Coronary artery (tissue), 2 donors: ENCODE measurements at places on chromosomes 7 and 10.
A peak's percentile ranks its signal among the peaks of the same experiment; 100 is the strongest.

GRCh38 chr7:43872406-43873110 lies 3.2 kb upstream of the MRPS24 start:
- peak; percentile 83 for DNase-seq

GRCh38 chr10:5761220-5761619 lies 52.0 kb downstream of the GDI2 start:
- DNase-seq: no peak

- no peak for DNase-seq
Measured at GRCh38 chr10:85986777-85987176, 379.8 kb downstream of the GRID1 start.

DNA sequence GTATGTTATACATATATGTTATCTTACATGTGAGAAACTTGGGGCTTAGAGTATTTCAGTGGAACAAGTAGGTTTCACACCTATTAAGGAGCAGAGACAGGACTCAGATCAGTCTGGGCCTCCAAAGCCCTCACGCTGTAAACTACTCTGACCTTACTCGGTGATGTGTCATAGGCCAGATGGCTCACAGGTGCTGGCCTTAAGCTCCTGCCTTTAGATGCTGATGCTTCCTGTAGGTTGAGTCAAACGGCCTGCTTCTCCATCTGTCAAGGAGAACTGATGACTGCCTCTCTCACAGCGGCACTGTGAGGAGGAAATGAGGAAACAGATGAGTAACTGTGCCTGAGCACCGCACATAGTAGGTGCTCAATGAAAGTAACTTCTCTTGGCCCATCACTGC lies 312.6 kb upstream of the COBL start:
- no peak for DNase-seq

DNA sequence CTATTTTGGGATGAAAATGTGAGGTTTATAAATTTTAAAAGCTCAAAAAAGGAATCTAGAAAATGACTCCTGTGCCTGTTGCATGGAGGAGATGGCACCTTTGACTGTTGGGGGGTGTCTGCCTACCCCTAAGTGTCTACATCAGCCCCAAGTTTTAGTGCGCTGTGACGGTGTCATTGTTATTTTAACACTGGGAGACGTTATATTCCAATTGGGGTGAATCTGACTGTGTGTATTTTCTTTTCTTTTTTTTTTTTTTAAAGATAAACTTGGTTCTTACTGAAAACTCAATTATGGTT lies 517 bp downstream of the SRGN start:
- DNase-seq: no peak

- no peak for DNase-seq
Measured at GRCh38 chr7:68529221-68529620, 1069.1 kb upstream of the AUTS2 start.

GRCh38 chr7:25087855-25088254 lies 37.2 kb downstream of the CYCS start:
- DNase-seq: no peak

GRCh38 chr7:54904986-54905385 lies 113.8 kb upstream of the EGFR start:
- DNase-seq: no peak

GRCh38 chr7:35025369-35025870 lies 11.9 kb downstream of the DPY19L1 start:
- DNase-seq: no peak

GRCh38 chr7:105857009-105857952 lies 19.1 kb downstream of the ATXN7L1 start:
- no peak for DNase-seq

- DNase-seq: no peak
Measured at GRCh38 chr7:66696774-66697191, 43.8 kb upstream of the RABGEF1 start.

- no peak for DNase-seq
Measured at GRCh38 chr7:47358944-47359588, 222.8 kb downstream of the TNS3 start.

- DNase-seq: no peak
Measured at GRCh38 chr7:19964246-19964645, 190.8 kb upstream of the TMEM196 start.

DNA sequence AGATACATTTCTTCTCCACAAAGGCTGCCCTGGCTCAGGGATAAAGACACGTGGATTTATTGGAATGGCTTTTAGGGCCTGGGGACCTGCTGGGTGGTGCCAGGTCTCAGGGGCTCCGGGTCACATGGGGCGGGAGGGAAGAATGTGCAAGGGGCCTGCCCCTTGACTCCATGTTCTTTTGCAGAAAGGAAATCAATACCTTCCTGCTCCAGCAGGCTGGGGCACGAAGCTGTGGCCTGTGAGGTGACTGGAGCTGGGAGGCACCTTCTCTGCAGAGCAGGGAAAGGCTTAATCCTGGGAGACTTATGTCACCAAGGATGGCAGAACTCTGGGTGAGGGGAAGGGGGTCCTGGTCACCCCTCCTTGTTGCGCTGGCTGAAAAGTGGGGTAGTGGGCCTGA lies 42.3 kb upstream of the GNA12 start:
- DNase-seq: no peak

DNA sequence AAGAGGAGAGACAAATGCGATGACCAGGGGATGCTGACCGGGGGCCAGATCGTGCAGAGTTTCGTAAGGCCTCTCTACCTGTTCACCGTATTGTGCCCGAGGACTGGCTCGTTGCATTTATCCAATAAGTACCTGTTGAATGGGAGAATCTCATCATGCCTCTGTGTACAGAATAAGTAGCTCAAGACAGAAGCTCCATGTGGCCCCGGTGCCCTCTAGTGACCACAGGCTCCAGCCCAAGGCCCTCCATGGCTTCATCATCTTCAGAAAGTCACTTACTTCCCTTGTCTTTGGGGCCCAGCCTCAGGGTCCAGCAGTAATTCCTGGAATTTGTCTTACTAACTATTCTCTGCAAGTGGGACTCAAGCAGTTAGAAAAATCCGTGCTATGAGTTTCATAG lies 151.0 kb downstream of the CHN2 start:
- DNase-seq: no peak

- no peak for DNase-seq
Measured at GRCh38 chr7:33636359-33636758, 269.0 kb upstream of the BMPER start.

DNA sequence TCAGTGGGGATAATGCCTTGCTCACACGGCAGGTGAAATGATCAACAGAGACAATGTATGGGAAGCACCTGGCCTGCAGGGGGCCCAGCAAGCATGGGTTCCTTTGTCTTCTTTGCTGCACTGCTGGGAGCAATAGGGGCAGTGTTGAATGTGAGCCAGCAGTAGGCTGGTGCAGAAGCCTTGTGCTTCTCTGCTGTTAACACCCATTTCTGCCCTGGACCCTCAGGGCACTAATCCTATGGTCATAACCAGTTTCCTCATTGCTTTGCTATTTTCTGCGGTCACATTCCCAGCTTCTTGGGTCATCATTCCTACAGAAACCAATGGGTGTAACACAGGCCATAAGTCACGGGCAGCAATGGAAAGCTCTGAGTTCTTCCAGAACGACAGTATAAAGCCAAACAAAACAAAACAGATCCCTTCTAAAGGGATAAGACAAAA lies 10.9 kb upstream of the LGI1 start:
- no peak for DNase-seq

DNA sequence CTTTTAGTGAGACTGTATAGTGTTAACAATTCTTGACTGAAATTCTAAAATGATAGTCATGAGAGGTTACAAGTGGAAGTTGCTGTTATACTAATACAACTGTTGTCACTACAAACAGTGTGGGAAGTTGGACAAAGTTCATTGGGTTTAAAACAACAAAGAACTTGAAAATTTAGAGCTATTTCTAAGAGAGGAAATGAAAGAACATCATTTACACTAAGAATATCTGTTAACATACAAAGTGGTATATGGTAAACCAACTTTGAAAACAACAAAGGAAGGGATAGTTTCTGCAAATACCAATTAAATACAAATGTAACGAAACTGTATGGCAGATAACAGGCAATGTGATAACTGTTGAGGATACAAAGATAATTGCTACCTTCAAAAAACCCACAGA lies 11.6 kb downstream of the MTPN start:
- no peak for DNase-seq

DNA sequence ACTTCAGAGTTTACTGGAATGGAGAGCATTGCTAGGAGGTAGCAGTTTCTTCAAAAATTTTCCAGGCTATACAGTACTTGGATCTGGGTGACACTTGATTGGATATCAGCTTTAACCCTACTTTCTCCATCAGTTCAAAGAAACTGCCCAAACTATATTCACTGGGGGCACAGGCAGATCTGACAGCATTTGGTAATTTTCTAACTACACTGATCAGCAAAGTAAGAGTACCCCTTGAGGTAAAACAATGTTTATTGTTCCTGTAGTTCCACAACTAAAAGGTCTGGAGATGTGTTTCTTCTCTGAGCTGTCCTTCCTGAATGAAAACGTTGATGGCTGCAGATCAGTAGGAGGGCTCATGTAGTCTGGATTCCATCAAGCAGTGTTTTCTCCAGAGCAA lies 104.2 kb downstream of the CABCOCO1 start:
- no peak for DNase-seq

GRCh38 chr7:149759093-149759860 lies 14.1 kb downstream of the ZNF467 start:
- DNase-seq: no peak

DNA sequence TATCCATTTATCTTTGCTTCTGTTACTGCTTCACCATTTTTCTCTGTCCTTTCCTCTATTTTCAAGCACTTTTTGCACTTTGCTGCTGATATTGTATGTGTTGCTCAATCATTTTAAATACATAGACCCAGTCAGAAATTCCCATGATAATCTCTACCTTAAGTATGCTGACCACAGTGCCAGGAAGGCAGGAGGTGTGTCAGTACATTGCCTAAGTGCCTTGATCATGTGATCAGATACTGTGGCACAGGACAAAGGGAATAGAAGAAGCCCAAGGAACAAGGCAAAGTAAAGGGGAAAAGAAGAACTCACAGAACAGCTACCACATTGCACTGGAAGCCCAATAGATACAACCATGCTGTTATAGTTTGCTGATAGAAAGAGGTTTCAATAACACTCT lies 53.7 kb upstream of the CD36 start:
- DNase-seq: no peak

- no peak for DNase-seq
Measured at GRCh38 chr10:31940839-31941653, 12.4 kb upstream of the ARHGAP12 start.

DNA sequence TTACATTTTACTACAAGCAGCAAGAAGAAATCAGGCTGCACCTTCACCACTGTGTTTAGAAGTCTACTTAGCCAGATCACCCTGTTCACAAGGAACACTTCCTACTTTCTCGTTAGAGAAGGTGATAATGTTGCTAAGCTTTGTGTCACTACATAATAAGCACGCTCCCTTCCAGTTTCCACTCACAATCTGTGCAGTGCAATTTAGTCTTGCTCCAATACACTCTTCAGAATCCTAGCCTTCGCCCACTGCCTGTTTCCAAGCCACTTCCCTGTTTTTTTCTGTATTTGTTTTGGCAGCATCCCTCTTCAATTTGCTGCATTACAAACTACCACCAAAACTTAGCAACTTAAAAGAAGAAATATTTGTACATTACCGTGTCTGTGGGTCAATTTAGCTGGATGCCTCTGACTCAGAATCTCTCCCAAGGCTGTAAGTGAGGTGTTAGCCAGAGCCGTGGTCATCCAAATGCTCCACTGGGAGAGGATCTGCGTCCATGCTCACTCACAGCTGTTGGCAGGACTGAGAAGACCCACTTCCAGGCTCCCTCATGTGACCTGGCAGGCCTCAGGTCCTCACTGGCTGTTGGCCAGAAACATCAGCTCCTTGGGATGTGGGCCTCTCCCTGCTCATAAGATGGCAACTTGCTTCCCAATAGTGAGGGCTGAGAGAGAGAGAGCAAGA lies 110.4 kb downstream of the PON1 start:
- peak; percentile 88 for DNase-seq

DNA sequence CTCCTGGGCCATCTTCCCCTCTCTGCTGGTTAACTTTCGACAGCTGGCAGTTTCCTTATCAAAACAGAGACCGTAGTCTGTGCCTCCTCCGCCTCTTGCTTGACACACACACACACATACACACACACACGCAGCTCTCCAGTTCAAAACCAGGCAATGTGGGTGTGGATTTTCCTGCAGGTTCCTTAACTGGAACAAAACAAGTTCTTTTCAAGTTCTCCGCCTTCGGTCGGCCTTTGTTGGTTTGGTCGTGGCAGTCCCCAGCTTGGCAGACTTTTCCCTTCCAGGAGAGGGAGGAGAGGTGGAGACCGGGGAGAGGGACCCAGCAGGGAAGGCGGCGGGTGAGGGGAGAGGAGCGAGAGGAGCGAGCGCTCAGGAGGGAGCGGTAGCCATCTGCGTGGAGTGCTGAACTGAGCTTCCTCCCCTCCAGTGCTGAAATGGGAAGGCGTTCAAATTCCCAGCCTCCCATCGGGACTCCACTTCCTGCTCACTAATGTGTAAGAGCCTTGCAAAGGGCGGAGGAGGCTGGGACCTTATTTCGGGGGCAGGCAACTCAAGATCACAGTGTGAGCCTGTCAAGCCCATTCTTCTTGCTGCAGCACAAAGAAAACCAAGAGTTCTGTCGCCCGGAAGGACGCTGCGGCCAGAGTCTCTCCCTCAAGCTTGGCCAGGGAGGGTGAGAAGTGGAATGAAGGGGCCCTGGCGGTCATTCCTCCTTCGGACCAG lies 120.6 kb downstream of the PRPF18 start:
- peak; percentile 90 for DNase-seq

DNA sequence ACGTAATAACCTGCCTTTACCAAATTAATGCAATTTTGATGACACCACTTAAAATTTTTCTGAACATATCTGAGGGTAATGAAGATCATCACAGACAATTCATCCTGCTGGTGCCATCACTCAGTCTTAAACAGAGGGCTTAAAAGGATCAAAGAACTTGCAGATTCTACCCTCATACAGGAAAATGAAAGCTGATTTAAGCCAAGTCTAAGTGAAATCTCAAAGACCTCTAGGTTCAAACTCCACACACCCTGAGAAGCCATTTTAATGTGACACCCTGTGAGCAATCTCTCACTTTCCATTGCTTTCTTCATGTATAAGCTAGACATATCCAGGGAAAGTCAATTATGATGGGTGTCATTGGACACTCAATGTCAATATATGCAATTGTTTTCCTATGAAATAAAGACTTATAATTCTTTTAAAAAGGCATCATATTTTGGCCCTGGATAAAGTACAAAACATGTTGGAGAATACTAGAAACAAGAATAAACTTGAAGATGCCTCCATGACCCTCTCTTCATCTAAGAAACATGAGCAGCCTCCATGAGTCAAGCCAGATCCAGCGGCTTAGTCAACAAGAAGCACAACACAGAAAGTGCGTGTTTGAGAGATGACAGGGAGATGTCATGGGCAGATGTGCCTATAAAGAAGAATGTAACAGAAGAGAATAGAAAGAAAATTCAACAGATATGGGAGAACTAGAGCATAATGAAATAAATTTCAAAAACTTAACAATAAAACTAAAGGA lies 291.9 kb downstream of the PARD3 start:
- DNase-seq: no peak

GRCh38 chr7:5282543-5283316 lies at the start of gene SLC29A4:
Gene SLC29A4, plus strand, starts transcription at chr7:5282943. Its CDS starts 4,874 bp downstream, at chr7:5287817.
- DNase-seq: no peak

- peak; percentile 73 for DNase-seq
Measured at GRCh38 chr7:105389088-105389650, 448 bp upstream of the SRPK2 start.
